ENCODE measurements at places on chromosomes 16 and 17. TPM values are rescaled to one million over a fixed set of nuclear protein-coding genes. Genes with fewer than 3 reads are reported as not detected.

C16orf96 gene
- 0.08 TPM for total RNA-seq

KRTAP1-5 gene
- not detected for total RNA-seq

DNA sequence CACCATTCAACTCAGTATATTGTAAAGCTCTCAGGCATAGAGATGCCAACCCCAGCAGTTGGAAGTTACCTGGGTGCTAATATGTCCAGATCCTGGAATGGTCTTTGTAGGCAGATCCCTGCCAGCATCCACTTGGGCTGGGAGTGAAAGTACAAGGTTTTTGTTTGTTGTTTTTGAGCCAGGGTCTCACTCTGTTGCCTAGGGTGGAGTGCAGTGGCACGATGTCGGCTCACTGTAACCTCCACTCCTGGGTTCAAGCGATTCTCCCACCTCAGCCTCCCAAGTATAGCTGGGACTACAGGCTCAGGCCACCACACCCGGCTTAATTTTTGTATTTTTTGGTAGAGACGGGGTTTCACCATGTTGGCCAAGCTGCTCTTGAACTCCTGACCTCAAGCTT is 177.6 kb downstream of the IRF8 start:
- H3K27me3 ChIP-seq = peaks cover 54% of the 10 kb centered on the region

CLDN9 gene
- total RNA-seq = not detected

DNA sequence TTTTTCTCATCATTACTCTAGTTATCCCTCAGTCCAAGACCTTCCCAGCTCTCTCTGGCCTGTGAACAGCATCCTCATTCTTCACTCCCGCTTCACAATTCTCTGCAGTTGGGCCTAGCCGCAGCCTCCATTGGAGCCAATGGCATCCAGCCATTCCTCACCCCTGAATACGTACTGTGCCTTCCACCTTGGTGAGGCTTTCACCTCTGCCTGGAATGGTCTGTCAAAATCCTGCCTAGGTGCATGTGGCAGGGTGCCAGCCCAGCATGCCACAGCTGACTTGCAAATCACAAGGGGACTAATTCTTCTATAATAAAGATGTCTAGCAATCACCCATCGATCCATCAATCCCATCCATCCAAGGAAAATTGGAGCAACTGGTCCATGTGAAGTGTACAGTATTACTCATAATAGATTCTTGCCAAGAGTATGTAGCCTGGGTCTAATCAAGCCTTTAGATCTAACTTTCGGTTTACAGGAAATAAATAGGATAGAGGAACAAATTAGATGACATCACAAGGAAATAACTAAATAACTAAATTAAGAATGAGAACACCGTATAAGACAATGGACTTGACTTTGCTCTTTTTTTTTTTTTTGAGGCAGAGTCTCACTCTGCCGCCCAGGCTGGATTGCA is 5.1 kb upstream of the CX3CL1 start:
- no peak overlapping the region for H3K27ac ChIP-seq
- H3K36me3 ChIP-seq = no peaks in the 10 kb centered on the region
- H3K27me3 ChIP-seq = peaks cover 34% of the 10 kb centered on the region
- H3K4me3 ChIP-seq = no peak overlapping the region

- H3K4me3 ChIP-seq = no peak overlapping the region
- DNase-seq = no peak
- peaks cover 2% of the 10 kb centered on the region for H3K4me1 ChIP-seq
These were observed 12.2 kb upstream of the METRNL start for GRCh38 chr17:83067071-83067717.

CUEDC1 gene
- total RNA-seq = 38.4 TPM

EFCAB5 gene
- 1.2 TPM for total RNA-seq

KRTAP4-1 gene
- not detected for total RNA-seq

DNA sequence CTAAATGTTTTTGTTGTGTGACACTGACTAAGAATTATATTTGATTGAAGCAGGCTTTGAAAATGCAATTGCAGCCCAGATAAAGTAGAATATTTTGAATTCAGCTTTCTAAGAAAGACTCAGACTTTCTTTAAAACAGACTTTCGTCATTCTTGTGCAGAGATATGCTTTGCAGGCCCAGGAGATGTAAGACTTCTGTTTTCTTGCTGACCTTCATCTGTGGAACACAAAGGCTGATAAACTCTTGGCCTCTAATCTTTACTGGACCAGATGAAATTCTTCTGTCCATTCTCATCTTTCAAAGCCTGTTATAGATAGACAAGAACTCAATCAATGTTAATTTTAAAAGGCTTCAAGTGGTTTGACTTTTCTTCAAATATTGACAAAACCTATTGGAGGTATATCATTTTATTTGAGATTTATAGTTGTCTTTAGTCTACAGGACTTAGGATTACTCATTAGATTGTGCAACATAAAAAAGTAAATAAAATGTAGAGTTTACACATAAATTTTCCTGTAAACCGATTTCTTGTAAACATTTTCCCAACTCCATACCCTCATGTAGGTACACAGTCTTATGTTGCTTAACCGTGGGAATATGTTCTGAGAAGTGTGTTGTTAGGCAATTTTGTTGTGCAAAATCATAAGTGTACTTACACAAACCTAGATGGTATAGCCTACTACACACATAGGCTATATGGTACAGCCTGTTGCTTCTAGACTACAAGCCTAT is 94.2 kb downstream of the MAP2K4 start:
- no peak for DNase-seq

DNA sequence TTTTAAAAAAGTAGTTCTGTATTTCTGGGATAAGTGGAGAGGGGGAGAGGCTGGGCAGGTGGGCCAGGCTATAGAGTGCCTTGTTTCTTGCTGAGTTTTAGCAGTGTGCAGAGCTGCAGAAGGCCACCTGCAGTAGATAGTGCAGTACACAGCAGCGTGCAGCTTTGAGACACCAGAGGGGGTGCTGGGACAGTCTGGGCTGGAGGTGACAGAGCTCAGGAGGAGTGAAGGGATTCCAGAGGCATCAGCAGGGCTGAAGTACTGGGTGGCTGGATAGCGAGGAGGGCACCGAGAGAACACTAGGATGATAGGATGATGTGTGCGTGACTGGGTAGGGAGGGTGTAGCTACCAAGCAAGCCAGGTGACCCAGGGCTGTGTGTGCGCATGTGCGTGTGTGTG is 26.6 kb downstream of the LCMT1 start:
- H3K4me3 ChIP-seq = no peak overlapping the region
- no peak for DNase-seq
- no peaks in the 10 kb centered on the region for H3K27me3 ChIP-seq
- peaks cover 4% of the 10 kb centered on the region for H3K4me1 ChIP-seq

DNA sequence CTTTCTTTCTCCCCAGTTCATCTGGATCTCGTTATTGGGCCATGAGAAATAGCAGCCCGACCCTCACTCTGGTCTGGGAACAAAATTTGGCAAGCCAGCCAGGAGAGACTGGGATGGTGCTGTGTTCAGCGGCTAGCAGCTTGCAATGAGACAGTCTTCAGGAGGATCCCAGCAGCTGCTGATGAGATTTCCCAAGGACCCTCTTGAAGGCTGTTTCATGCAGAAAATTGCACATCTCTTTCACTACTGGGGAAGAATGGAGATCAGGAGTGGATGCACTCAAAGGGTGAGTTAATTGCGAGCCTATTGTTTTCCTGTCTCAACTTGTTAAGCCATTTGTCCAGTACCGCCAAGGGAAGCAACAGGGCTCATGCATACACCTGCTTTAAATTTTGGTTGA is 5.5 kb upstream of the COIL start:
- H3K4me3 ChIP-seq = no peak overlapping the region
- H3K4me1 ChIP-seq = no peaks in the 10 kb centered on the region
- no peak for DNase-seq
- no peaks in the 10 kb centered on the region for H3K36me3 ChIP-seq

DNA sequence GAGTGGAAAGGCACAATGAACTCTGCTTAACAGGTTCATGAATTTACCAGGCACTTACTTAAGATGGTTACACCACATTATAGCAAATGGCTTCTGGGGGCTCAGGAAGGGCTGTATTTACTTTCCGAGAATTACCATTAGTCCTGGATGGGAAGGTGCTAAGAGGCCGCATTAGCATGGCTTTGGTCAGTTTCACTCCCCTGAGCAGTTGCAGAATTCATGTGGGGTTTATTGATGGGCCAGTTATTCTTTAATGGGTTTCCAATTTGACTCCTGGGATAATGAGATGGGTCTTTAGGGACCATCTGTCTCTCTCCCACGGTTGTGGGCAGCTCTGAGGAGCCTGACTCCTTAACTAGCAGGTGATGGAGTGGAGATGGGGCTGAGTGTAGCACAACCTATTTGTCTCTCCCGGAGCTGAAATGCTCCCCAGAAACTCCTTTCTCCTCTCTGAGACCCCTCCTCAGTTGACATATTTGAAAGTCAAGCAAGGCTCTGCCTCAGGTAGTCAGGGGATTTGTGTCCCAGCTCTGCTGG is 652.5 kb downstream of the HS3ST4 start:
- no peak overlapping the region for H3K4me3 ChIP-seq
- no peaks in the 10 kb centered on the region for H3K36me3 ChIP-seq
- peak; percentile 36 for DNase-seq
- H3K4me1 ChIP-seq = no peaks in the 10 kb centered on the region
- no peak overlapping the region for H3K27ac ChIP-seq

DNA sequence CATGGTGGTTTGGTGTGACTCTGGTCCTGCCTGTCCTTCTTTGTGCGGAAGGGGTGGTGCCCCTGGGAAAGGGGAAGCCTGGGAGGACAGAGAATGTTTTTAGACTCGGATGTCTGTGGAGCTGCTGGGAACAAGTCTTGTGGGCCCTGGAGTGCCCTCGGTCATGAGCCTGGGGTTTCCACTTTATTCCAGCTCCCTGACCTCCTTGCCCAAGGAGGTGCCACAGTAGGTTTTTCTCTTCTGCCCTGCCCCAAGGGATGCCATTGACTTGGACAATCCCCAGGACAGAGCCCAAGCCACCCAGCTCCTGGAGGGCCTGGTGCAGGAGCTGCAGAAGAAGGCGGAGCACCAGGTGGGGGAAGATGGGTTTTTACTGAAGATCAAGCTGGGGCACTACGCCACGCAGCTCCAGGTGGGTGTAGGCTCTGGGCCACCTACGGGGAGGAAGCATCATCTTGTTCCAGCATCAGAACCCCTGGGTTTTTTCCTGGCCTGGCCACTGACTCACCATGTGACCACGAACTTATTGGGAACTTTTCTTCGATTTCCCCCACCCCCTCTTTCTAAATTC is 1.4 kb downstream of the STAT5A start:
- H3K27ac ChIP-seq = peak overlapping the region; percentile 91
- peaks cover 74% of the 10 kb centered on the region for H3K4me1 ChIP-seq
- H3K27me3 ChIP-seq = no peaks in the 10 kb centered on the region
- no peak for DNase-seq
- peaks cover 6% of the 10 kb centered on the region for H3K36me3 ChIP-seq

DNA sequence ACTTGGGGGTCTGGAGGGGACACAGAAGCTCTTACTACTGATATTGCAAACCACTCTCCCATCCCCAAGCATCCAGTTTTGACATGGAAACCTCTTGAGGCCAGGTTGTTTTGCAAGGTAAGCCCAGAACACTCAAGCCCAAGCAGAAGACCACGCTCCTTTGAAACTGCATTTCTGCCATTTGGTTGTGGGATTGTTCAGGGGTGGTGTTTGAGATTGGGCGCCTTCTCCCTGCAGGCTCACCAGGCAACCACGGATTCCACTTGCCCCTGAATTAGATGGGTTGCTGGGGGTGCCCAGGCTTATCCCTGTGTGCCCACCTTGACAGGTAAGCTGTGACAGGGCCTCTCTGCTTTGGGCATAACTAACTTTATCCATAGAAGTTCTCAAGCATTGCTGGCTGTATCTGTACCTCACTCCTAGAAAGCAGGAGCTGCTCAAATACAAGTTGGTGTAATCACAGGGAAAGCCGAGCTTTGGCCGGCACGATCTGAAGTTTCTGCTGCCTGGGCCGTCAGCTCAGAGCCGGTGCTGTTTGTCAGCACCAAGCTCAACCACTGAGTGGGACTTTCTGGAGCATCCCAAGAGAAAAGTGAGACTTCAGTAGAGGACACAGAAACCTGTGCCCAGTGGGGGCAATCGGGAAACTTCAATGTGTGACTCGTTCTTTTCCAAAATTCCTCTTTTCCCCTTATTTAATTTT is 93.6 kb downstream of the CYLD start:
- H3K27ac ChIP-seq = no peak overlapping the region
- H3K36me3 ChIP-seq = no peaks in the 10 kb centered on the region
- H3K4me1 ChIP-seq = no peaks in the 10 kb centered on the region
- H3K27me3 ChIP-seq = peaks cover 5% of the 10 kb centered on the region
- DNase-seq = peak; percentile 57
- H3K4me3 ChIP-seq = no peak overlapping the region

DNA sequence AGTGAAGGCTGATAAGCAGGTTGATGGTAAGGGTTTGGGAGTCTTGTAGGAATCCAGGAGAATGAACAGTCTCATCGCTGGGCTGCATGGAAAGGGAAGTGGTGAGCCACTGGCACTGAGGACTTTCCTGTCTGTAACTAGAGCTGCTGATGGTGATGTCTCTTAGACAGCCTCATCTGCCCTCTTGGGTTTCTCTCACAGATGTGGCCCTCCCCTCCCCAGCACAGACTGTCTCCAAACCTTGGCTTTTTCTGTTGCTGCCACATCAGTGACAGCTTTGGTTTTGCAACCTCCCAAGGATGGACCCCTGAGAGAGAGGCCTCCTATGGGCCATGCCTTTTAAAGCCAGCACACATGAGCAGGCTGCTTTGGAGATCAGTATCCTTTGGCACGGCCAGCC is 16.9 kb downstream of the PLCG2 start:
- H3K4me1 ChIP-seq = no peaks in the 10 kb centered on the region
- peaks cover 10% of the 10 kb centered on the region for H3K27me3 ChIP-seq
- H3K4me3 ChIP-seq = no peak overlapping the region
- no peak overlapping the region for H3K27ac ChIP-seq

DNA sequence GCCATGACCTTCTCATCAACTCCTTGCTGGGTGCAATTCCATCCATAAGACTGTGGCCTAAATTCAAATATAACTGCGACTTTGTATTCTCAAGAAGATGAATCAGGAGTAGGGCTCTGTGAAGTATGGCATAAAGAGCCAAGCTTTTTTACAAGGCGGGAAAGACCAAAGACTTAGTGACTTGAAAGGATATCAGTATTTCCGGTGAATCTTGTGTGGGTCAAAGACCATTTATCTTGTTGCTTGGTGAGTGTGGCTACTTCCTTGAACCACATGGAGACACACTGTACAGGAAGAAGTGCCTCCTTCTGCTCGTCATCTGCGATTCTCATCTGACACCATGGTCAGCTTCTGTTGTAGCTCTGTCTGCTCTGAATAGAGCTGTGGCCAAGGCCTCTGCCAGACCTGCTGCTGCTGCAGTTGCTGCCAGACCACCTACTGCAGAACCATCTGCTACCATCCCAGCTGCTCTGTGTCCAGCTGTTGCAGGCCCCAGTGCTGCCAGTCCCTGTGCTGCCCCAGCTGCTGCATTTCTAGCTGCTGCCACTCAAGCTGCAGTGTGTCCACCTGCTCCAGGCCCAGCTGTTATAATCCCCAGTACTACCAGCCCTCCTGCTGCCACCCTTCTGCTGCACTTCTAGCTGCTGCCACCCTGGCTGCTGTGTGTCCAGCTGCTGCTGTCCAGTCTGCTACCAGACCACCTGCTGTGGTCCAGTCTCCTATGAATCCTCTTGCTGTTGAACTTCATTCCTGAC is 6.1 kb upstream of the KRTAP2-4 start:
- no peak overlapping the region for H3K4me3 ChIP-seq
- H3K27ac ChIP-seq = no peak overlapping the region
- no peak for DNase-seq
- peaks cover 5% of the 10 kb centered on the region for H3K4me1 ChIP-seq

Measured in osteocyte (in vitro differentiated cells).